Stimulated activated CD4-positive, alpha-beta T cell treated with anti-CD3 and anti-CD28 coated beads, Interleukin-12 subunit alpha, Interleukin-12 subunit beta, amount 100 ng/mL, for 4 hours (primary cell): ENCODE measurements at places on chromosomes 1 and 21.

DNA sequence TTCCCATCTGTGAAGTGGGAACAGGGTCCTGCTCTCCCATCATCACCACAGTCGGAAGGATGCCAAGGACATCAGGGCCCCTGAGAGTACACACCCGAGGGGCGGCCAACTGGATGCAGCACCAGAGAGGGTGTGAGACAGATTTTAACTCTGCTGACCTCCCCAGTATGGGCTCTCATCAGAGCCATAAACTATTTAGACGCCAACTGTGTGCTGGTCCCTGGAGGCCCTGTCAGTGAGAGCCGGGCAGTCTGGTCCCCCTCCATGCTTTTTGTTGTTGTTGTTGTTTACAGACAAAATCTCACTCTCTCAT lies 1.7 kb downstream of the FGR start:
- DNase-seq, result no peak

DNA sequence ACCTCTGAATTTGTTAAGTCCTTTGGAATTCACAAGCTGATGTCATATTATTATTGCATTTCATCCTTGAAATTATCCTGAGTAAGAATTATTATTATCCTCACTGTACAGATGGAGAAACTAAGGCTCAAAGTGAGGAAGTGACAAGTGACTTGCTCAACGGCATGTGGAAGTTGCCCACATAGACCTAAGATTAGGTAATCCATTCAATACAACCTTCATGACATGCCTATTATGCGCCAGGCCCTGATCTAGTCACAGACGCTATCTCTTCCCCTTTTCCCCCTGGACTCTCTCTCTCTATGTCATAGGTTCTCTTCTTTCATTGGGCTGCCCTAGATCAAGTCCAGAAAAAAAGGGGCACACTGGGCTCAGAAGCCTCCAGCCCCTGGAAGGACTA lies 84.9 kb upstream of the KCNK2 start:
- DNase-seq, result no peak

DNA sequence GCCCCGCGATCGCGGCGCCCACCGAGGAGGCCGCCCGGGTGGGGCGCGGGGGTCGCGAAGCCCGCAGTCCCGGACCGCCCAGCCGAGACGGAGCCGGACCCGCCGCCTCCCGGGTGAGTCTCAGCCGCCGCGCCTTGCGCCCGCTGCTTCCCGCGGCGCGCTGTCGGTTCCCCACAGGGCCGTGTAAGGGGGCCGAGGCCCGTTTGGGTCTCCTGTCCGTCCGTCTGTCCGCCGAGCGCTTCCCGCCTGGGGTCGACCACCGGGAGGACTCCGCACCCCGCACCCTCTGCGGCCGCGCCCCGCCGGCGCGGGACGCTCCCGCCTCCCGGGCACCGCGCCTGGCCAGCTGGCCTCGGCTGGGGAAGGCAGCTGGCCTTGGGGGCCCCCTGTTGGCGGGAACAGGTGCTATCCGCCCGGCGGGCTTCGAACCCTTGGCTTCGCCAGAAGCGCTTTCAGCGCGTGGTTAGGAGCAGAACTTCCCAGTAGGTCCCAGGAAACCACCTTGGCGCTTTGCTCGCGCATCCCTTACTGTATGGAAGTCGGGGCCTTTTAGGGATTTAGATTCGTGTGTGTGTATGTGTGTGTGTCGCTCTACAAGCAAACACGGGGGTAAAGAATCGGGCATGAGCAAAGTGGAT lies 414 bp downstream of the TMEM51 start:
- peak; percentile 34 for DNase-seq

DNA sequence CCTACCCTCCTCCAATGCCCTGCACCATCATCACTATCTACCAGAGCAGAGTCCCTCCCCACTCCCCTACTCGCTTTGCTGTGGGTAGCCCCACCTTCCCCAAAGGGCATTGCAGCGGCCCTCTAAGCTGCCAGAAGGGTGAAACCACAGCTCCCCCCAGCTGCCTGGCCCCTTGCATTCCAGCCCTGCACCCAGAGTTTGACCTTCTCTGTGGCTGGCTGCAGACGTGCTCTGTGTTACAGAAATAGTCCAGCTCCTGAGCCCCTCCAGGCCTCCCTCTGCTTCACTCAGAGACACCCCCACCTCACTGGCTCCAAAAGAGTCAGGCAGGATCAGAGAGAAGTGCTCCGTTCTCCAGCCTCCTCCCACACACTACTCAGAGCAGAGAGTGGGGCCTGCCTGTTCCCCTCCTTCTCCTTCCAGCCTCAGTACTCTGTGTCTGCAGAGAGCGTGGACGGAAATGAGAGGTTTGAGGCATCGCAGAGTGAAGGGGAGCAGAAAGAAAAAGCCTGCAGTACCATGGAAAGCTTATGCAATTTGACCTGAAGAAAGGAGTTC lies 63.2 kb downstream of the PLEKHA6 start:
- no peak for DNase-seq

GRCh38 chr1:167904652-167905130 lies 9.2 kb downstream of the ADCY10 start:
- DNase-seq, result no peak

DNA sequence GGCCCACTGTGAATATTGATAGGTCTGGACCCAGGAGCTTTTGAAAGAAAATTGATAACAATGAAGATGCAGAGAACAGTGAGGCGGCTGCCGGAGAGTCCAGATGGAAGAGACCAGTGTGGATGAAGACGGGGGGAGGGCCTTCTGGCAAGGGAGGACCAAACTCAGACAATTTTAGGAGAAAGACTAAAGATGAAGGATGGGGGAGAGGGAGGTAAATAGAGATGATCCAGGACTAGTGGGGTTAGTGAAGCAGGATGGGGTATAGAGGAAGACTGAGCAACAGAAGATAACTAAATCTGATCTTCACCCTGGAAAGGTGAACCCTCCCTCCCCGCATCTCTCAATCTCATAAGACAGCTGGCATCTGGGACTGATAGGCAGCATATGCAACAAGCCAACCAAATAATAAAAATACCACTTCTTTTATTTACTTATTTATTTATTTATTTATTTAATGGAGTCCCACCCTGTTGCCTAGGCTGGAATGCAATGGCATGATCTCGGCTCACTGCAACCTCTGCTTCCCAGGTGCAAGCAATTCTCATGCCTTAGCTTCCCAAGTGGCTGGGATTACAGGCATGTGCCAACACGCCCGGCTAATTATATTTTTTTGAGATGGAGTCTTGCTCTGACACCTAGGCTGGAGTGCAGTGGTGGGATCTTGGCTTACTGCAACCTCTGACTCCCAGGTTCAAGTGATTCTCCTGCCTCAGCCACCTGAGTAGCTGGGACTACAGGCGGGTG lies 10.5 kb downstream of the EIF3I start:
- DNase-seq, result no peak

DNA sequence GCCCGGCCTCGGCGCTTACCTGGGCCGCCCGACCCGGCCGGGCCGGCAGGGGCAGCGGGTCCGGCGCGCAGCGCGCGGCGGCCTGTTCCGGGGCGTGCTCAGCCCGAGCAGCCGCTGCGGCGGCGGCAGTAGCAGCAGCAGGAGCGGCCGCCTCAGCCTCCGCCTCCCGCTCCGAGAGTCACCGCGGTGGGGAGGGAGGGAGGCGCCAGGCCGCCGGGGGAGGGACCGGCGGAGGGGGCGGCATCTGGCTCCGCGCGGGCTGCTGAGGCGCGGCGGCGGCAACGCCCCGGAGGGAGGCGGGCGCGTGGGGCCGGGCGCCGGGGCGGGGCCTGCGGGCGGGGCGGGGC lies at the start of gene CTNNBIP1:
CTNNBIP1 (minus strand) TSS at position 194 of the 347 bp plus-strand sequence. CDS start 38,205 bp downstream, outside the sequence.
- no peak for DNase-seq

DNA sequence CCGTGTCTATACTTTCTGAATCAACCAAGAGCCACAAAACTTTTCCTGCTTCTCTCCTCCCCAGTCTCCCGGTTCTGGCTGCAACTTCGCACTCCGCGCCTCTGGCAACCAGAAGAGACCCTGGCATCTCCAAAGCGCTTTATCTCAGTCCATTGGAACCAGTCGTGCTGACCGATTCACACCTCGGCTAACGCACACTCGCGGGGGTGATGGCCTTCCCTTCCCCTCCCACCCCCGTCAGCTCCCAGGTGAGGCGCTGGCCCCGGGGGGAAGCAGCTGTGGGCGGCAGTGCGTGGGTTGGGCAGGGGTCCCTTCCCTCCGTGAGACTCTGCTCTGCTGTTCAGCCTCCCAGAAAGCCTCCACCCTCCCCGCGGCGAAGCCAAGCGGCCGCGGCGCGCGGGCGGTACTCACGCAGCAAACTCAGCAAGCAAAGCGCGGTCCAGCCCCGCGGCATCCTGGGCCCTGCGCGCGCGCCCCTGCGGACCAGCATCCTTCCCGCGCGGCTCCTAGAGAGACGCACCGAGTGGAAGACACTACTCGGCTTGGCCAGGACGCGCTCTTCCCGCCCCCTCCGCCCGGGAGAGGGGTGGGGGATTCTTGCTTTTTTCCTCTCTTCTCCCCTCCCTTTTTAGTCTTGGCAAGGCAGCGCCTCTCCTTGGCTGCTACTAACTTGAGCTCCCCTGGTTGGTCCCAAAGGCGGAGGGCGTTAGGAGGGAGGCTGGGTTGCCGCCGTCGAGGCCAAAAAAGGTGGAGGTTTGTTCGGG lies at the start of gene CD34:
CD34 (minus strand) TSS at position 535 of the 764 bp plus-strand sequence; CDS start at position 490, 45 bp downstream.
- DNase-seq, result peak; percentile 15

GRCh38 chr21:34526618-34527290 lies 14.7 kb upstream of the KCNE1 start:
- peak; percentile 32 for DNase-seq

- DNase-seq, result no peak
Measured at GRCh38 chr21:29193072-29193471, 62.6 kb downstream of the MAP3K7CL start.

DNA sequence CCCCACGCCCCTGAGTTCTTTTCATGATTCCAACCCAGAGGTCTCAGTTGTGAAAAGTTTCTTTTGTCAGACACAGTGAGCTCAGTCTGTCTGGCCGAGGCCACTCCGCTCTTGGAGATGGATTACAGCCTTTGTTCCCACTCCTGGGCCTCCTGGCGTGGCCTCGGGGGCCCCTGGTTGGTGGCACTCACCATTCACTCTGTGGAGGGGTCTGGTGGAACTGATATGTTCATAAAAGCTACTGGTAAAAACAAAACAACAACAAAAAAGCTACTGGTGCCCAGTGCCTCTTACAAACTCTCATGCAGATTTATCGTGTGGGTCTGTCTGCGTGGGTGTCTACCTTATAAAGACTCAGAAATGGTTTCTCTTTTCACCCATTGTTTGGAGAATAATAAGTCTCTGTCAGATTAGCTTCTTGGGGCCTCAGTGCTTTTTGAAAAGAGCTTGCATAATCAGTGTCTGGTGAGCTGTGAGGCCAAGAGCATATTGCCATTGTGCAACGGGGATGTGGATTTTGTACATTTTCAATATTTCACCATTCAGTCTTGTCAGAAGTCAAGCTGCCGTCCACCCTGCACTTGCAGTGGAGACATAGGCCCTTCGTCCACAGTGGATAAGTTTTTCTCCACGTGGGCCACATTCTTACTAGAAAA lies 86.7 kb downstream of the GALNT2 start:
- DNase-seq, result no peak

DNA sequence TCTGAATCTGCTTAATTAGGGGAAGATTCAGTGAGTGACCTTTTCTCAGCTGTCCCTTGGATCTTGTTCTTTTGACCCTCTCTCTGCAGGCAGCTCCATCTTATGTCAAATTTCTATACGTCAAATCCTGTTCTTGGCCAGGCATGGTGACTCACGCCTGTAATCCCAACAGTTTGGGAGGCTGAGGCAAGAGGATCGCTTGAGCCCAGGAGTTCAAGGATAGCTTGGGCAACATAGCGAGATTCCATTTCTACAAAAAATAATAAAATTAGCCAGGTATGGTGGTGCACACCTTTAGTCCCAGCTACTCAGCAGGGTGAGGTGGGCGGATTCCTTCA lies 12.3 kb upstream of the CDC42 start:
- DNase-seq, result no peak

DNA sequence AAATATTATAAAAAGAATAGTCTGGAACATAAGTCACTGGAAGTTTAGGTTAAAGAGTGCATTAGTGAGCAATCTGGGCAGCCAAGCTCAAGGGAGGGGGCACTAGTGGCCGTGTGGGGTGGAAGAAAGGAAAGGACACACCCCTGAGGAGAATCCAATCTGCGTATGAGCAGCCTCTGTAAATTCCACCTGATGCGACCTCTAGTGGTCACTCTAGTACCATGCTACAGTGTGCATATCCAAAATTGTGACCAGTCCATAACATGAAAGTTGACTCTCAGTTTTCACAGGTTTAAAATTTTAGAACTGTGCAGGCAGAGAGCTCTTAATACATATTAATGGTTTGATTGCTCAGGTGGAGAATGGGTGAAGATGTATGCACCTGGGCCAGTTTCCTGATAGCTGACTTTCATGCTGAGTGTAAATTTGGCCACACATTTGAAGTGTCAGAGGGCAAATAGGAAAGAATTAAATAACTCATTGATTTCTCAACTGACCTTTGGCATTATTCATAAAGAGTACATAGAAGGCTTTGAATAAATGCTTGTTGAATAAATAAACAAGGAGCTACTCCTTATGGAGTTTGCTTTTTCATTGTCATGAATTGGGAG lies 105.9 kb upstream of the C21orf91 start:
- peak; percentile 28 for DNase-seq

- DNase-seq, result no peak
Measured at GRCh38 chr1:51308636-51309035, 21.7 kb downstream of the TTC39A start.

DNA sequence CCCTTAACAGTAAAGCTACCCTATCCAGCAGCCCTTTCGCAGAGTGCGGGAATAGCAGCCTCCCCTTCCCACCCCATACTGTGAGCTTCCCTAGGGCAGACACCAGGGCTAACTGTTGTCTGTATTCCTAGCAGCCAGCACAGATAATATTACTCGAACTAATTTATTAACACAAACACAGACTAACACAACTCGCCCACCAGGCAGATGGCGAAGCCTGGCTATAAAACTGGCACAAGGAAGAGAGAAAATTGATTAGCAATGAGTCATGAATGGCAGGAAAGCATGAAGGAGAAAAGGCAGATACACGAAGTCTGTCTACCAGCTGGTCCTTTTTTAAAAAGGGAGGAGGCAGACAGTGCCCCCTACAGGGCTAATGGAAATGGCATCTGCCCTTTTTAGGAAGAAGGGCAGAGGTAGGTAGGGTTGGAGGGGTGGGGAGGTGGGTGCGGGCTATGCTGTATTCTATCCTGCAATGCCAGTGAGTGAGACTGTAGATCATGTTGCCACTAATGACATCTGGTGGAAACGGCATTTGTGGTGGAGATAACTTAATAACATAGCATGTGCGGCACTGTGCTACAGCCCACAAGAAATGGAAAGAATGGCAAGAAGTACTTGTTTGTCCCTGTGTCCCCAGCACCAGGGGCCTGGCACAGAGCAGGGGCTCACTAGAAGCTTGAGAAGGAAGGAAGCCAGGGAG lies 30.6 kb upstream of the CTPS1 start:
- DNase-seq, result peak; percentile 45

GRCh38 chr1:21946836-21947587 lies 9.9 kb upstream of the HSPG2 start:
- no peak for DNase-seq

DNA sequence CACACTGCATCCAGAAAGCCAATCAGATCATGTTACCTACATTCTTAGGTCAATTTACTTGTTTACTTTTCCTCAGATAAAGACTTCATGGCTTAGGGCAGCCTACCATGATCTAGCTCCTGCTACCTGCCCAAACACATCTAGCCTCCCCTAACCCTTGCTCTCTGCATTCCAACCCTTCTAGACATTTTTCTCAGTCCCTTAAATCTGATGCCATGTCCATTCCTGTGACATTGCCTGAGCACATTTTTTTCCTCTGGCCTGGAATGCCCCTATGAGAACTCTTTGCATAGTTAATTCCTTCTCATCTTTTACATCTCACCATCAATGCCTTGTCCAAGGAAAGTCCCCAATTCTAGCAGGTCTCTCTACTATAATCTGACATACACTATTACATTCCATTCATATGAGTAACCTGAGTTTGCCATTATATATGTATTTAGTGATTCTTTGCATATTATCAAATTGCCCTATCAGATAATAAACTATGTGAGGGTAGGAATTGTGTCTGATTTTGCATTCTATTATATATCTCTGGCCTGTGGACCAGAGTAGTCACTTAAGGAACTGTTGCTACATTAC lies 166.9 kb downstream of the COL11A1 start:
- DNase-seq, result no peak
